ENCODE measurements at places on chromosomes 1 and 21.

- no peak for DNase-seq
These were observed 311.5 kb downstream of the DUSP10 start for GRCh38 chr1:221430152-221430960.

- no peak for DNase-seq
These were observed 28.1 kb upstream of the KDM4A start for GRCh38 chr1:43621861-43622260.

DNA sequence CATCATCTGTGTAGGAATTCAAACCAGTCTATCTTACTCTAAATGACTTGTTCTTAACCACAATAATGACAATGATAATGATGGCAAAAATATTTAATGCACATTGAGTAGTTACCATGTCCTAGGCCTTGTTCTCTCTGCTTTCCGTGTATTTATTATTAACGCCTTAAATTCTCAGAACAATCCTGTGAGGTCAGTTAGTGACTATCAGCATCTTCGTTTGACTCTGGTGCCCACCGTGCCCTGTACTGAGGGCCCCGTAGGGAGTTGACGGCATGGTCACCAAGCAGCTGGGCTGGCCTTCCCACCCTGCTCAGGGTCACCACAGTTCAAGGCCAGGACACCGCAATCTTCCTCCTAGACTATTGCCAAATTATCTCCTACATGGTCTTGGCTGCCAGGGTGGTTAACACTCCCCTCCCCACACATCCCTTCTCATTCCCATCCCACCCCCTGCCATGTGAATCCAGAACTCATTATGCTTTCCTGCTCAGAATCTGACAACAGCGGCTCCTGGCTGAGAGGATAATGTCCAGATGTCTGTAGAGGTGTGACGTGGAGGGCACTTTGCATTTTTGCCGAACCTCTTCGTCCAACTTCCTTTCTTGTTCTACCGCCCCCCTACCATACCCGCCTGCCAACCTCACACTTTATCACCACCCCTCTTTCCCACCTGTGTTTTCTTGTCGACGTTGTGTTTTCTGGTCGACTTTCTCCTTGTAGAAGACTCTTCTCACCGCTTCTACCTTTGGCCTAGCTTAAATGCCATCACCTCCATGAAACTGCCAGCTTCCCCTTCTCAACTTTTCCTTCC lies 33.4 kb downstream of the IGFN1 start:
- no peak for DNase-seq

- peak; percentile 99 for DNase-seq
These were observed 51.7 kb downstream of the SLC16A1 start for GRCh38 chr1:112904071-112904830.

DNA sequence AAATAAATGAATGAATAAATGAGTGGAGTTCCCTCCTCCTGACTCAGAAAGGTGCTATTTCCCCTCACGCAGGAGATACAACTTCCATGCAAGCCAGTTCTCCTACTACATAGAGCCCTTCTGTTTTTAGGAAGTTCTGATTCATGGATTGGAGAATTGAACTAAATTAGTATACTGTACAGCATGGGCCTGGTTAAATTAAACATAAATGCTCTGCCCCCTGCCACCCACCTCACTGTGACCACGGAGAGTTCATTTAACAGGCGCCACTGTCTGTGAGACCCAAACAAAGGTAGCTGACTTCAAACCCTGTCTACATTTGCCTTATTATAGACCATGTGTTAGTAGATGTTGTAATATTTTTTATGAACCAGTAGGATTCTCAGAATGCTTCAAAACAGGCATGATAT lies 9.1 kb upstream of the IRF2BP2 start:
- no peak for DNase-seq

DNA sequence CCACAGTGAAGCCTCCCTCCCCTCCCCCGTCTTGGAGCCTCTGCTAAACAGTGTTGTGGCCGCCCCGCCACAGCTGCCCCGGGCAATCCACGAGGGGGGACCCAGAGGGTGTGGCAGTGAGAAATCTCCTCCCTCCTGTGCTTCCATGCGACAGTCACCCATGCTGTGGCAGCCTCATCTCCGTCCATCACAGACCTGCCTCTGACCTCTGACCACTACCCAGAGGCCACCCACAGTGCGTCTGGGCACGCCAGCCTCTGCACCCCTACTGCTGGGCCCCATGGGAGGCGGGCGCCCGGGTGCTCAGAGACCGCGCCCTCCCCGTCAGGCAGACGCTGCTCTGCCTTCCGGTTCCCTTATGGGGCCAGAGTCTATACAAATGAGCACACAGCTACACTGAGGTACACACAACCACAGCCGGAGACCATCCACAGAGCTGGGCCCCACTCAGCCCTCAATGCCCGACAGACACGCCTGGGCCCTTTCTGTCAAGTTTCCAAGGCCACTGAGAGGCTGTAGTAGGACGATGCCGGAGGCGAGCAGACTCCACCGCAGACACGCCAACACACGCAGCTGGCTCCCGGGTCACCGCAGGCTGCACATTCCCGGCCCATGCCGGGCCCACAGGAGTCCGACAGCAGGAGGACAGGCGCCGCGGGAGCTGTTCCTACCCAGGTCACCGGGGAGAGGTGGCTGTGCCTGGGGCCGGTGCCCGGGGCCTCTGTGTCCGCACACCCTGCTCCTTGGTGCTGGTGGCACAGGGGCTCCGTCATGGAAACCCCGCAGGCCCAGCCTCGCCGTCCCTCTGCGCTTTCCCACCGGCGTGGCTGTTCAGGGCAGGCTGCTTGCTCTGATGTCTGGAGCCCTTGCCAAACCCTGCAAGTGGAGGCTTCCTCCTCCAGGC lies 23.9 kb upstream of the TMEM52 start:
- DNase-seq, result no peak

DNA sequence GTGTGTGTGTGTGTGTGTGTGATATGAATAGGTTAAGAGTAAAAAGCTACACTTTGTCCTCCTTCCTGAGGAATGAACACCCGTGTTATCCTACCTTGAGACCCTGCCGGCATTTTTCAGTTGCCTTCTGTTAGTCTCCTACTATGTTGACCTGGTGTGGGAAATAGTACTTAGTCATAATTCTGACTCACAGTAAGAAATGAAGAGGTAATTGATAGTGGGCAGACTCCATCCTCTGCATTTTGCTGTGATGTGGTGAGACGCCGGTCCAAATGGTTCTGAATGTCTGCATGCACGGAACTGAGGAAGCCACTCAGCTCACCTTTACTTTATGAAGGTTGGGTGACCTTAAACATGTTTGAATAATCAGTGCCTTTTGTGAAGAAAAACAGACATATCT lies 12.6 kb downstream of the CD101 start:
- DNase-seq, result no peak
